ENCODE measurements at places on chromosomes 16 and 17.

DNA sequence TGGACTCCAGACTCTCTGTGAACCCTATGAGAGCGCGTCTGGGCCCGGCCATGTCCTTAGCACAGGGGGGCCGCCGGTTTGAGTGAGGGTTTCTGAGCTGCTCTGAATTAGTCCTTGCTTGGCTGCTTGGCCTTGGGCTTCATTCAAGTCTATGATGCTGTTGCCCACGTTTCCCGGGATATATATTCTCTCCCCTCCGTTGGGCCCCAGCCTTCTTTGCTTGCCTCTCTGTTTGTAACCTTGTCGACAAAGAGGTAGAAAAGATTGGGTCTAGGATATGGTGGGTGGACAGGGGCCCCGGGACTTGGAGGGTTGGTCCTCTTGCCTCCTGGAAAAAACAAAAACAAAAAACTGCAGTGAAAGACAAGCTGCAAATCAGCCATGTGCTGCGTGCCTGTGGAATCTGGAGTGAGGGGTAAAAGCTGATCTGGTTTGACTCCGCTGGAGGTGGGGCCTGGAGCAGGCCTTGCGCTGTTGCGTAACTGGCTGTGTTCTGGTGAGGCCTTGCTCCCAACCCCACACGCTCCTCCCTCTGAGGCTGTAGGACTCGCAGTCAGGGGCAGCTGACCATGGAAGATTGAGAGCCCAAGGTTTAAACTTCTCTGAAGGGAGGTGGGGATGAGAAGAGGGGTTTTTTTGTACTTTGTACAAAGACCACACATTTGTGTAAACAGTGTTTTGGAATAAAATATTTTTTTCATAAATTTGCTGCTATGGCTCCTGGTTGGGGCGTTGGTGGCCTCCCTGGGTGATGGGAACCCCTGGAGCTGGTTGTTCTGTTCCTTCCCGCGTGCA is 23.1 kb downstream of the STAT5A start:
- DNase-seq, result no peak

GRCh38 chr17:64658931-64659330 is 3.2 kb downstream of the SMURF2 start:
- no peak for DNase-seq

DNA sequence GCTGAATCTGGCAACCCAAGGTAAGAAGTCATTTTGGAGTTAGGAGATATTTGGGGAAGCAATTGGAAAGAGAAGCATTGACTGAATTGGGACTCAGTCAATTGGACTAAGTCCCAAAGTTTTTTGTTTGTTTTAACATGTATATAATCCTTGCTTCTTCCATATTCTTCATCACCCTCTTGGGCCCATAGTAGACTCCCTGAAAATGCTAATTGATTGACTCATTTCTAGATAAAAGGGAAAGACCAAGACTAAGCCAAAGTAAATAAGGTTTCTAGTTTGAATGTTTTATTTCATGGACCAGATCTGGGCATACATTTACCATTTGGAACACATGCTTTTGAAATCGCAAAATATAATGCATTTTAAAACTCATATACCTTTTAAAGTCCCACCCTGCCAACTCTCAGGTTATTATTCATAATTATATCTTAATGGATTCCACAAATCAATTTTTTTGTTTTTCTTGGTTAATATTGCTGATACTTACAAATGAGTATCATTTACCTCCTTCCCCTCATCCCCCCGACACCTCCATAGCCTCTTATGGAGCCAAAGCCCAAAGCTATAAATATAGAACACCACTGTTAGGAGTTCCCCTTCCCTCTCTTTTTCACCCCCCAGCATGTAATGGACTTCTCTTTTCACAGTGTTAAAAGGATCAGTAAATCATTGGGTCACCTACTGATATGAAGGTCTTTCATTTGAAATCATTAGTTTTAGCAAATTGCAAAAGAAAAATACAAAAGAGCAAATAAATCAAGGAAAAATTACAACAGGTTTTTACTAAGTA is 674.0 kb upstream of the SOX9 start:
- no peak for DNase-seq

DNA sequence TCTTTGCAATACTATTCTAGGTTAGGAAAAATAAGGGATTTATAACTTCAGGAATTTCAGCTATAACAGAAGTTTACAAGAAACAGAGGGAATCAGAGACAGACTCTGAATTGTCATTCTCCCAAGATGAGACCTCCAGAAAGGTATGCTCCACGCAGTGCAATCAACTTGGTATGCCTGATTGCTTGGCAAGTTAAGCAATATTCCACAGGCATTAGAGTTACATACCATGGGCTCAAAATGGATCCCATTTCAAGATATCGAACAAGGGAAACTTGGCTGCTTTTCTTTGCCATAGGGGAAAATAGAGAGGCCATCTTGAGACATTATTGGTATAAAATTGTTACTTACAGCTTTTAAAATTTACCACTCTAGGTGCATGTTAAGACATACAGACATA is 615.6 kb upstream of the SOX9 start:
- no peak for DNase-seq

Data from NCI-H1436 treated with DMSO at 0.1 percent for 48 hours (cell line).